ENCODE measurements at places on chromosomes 4 and X.

GRCh38 chr4:38730493-38730829, 52.3 kb downstream of the TLR10 start:
- DNase-seq, result no peak

GRCh38 chr4:186820391-186820891, 96.8 kb upstream of the FAT1 start:
- no peak for DNase-seq

GRCh38 chr4:155077452-155078229, 130.8 kb upstream of the NPY2R start:
- no peak for DNase-seq

GRCh38 chrX:30493348-30493747, 84.2 kb downstream of the TASL start:
- DNase-seq, result no peak

- no peak for DNase-seq
Measured at GRCh38 chrX:15500497-15500966, at the start of gene BMX. BMX (plus strand) TSS chrX:15500807; CDS start chrX:15508354, 7,547 bp downstream.

DNA sequence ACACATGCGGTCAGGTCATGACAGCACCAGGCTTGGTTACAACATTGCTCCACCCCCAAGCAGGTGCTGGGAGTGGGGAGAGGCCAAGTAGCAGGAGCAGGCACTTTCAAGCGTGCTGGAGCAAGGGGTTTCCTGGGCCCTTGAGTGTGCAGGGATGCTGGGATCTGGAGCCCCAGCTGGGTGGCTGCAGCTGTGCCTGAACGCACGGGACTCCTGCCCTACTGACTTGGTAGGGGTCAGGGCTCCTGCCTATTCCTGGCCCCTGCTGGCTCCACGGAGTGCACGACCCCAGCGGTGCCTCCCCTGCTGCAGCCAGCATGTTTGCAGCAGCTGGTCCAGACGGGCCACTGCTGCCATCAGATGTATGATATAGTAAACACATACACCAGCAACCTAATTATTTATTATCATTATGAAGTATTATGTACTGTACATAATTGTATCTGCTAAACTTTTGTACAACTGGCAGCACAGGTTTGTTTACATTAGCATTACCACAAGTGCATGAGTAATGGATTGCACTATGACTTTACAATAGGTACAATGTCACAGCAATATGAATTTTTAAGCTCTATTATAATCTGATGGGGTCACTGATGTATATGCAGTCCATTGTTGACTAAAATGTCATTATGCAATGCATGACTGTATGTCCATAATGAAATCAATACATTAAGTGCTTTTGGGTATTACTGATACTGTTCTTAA, 620.6 kb downstream of the RAPGEF2 start:
- no peak for DNase-seq

- no peak for DNase-seq
Measured at GRCh38 chrX:116417214-116417613, 19.2 kb upstream of the SLC6A14 start.

Measured in left renal pelvis (tissue), 4 donors.